NCI-H1048 (cell line): ENCODE measurements at places on chromosomes 3 and 15.

GRCh38 chr3:194091141-194091540 lies 44.8 kb upstream of the HES1 start:
- DNase-seq = no peak

GRCh38 chr3:53180305-53181023 lies 19.5 kb downstream of the PRKCD start:
- no peak for DNase-seq

- no peak for DNase-seq
These were observed 63.2 kb downstream of the PXYLP1 start for GRCh38 chr3:141294848-141295247.

DNA sequence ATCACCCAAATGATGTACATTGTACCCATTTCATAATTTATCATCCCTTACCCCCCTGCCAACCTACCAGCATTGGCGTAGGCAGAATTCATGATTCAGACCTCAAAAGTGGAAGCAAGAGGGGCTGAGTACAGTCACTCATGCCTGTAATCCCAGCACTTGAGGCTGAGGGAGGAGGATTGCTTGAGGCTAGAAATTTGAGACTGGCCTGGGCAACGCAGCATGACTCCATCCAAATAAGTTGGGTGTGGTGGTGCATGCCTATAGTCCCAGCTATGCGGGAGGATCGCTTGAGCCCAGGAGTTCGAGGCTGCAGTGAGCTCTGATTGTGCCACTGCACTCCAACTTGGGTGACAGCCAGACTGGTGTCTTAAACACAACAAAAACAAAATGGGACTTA lies 10.4 kb downstream of the TTC14 start:
- no peak for DNase-seq

GRCh38 chr15:23074684-23075083 lies 35.3 kb upstream of the TUBGCP5 start:
- no peak for DNase-seq

DNA sequence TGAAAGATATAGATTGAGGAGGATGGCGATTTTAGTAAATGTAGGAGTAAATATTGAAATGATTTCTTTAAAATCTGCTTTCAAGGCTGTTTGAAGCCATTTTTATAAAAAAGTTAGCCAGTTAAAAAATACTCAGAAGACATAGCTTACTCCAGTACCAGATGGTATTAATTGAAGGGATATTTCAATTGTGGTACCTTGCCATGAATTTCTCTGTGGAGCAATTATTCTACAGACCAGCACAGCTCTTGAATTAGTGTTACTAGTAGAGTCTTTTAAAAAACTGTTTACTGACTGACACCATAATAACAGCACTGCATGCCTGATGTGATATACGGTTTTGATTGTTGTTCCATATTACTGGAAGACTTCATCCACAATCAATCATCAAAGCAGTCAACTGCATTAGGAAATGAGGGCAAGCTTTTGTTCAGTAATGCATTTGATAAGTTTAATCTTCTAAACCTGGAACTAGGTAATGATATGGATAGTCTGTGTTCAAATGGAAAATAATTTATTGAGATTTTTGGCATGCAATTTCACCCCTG lies 106.4 kb downstream of the MFSD1 start:
- DNase-seq = no peak

- DNase-seq = no peak
These were observed 43.4 kb downstream of the SNAPC5 start for GRCh38 chr15:66454143-66454542.

DNA sequence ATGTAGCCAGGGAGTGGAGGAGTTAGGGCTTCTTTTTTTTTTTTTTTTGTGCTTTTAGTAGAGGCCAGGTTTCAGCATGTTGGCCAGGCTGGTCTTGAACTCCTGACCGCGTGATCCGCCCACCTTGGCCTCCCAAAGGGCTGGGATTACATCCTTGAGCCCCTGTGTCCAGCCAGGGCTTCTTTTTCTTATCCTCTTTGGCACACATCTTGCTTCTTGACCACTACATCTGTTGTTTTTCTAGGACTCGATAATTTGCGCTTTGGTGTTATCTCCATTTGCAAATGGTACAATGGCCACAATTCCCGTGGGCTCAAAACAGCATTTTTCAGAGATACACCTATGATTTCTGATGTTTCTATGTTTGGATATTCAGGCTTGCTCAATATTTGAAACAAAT lies 4.2 kb downstream of the SKIL start:
- no peak for DNase-seq

DNA sequence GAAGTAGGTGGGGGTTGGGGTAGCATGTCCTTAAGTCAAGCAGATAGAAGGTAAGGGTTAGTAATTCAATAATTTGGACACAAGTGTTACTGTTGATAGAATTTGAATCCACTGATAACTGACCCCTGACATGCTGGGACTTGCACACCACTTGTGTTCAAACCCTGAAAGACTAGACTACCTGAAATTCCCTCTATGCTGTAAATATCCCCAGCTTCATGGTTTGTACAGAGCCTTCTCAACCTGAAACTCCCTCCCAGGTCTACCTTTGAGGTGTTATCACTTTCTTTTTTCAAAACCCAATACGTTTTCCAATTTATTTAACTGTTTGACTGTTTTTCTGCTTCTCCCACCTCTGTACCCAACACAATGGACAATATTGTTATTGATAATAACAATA lies 459.6 kb downstream of the NLGN1 start:
- DNase-seq = no peak

DNA sequence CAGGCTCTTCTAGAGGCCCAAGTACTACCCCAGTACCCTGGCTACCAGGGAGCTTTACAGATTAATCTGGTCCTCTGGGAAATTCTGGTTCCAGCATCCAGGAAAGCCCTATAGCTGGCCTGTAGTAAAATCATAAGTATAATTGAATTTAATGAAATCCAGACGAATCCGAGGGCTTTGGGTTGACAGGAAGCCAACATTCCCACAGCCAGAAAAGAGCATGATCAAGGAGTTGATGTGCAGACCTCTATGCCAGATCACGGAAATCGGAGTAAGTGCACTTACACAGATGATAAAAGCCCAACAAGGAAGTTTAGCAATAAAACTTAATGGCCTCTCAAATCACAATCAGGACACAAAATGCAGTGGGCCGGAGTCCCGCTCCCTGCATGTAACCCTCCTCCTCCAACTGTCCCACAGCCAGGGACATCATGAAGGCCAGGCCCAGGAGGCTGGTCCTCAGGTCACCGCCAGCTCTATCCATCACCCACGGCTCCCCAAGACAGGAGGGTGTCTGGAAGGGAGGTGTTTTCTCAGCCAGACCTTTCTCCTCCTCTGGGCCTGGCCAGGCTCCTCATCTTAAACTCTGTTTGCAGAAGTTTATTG lies 62.8 kb upstream of the SEC22A start:
- DNase-seq = no peak

DNA sequence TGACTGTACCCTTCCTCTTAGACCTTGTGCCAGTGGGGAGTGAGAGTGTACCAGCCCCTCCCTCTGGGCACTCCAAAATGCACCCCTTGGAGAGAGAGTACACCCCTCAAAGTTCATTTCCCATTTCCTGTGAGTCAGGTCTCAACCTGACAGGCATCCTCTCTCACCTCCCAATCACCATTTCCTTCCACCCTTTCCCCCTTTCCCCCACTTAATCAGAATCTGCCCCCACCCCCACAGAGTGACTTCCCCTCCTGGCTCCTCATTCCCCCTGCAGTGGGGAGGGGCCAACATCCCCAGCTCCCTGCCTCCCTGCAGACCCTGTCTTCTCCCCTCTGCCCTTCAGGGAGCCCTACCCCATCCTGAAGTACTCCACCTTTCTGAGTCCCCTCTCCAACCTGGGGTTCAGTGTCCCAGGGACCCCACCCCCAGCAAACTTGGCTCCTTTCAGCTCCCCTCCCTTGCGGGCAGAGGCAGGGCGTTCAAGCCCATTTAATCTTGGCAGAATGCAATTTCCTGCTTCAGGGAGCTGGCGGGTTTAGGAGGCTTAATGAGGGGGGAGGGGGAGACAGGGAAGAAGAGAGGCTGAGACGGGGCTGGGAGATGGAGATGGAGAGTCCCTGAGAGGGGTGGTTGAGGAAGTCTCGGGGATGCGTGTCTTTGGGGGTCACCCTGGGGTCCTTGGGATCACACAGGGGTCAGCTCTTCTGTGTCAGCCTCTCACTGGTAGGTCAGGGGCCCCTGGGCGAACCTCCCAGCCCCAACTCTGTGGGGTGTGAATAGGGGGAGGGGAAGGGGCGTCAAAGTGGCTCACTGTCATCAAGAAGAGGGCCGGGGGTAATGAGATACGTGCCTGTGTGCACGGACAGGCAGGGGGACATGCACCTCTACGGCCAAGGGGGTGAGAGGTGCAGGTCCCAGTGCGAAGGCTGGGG lies 16.6 kb upstream of the SEMA3F start:
- DNase-seq = no peak

- peak; percentile 94 for DNase-seq
These were observed 35.3 kb downstream of the TLE3 start for GRCh38 chr15:70062321-70062956.

DNA sequence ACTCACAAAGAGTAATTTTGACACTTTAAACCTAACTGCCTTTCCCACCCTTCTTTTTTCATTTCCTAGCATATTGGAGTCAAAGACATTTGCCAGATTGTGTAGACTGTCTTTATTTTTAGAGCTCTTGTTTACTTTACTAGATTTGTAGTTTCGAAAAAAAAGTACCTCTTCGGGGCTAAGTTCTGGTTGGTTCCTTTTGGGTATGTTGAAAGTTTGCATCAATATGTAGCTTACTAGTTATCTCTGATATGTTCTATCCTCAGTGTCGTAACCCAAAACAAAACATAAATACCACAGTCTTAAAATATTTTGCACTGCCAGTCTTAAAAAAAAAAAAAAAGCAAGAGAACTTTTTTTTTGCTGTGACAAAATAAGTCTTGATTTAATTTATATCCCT lies 52.2 kb downstream of the REC114 start:
- DNase-seq = no peak
